ENCODE measurements at places on chromosomes 7 and 10. TPM values are rescaled to one million over a fixed set of nuclear protein-coding genes. Genes with fewer than 3 reads are reported as not detected.

The DNAH11 gene
- 3.0 TPM for total RNA-seq

The SDK1 gene
- 0.32 TPM for total RNA-seq

The ADAM22 gene
- total RNA-seq, result 0.76 TPM

The TMEM196 gene
- not detected for total RNA-seq

The FANK1 gene
- total RNA-seq, result 1.6 TPM

The HOXA4 gene
- 0.30 TPM for total RNA-seq

The TYW1B gene
- 2.1 TPM for total RNA-seq

The FAM237B gene
- total RNA-seq, result not detected

The NRCAM gene
- total RNA-seq, result 31.9 TPM

The OR9A2 gene
- not detected for total RNA-seq

The NXPH1 gene
- total RNA-seq, result not detected

The ADAP1 gene
- 0.91 TPM for total RNA-seq

The MEOX2 gene
- total RNA-seq, result 3.2 TPM

The GRID2IP gene
- not detected for total RNA-seq

The RHBDD2 gene
- total RNA-seq, result 8.8 TPM

The MYOF gene
- total RNA-seq, result 214 TPM

The EN2 gene
- total RNA-seq, result not detected

The ECD gene
- total RNA-seq, result 33.4 TPM

The NUDT5 gene
- total RNA-seq, result 101 TPM

The ANKRD1 gene
- 1,657 TPM for total RNA-seq

The TNRC18 gene
- 21.8 TPM for total RNA-seq

The ASZ1 gene
- not detected for total RNA-seq

The EBF3 gene
- total RNA-seq, result 0.15 TPM

The ZRANB1 gene
- 16.9 TPM for total RNA-seq

The LGI1 gene
- not detected for total RNA-seq

The SKIDA1 gene
- total RNA-seq, result 0.46 TPM

The BMPER gene
- 0.32 TPM for total RNA-seq

The GPRIN2 gene
- total RNA-seq, result not detected

The UNCX gene
- not detected for total RNA-seq

The PDLIM1 gene
- 32.7 TPM for total RNA-seq

The MSRB2 gene
- 11.0 TPM for total RNA-seq

The MYH16 gene
- total RNA-seq, result 0.30 TPM

The WNT8B gene
- not detected for total RNA-seq

The FEZF1 gene
- total RNA-seq, result not detected

All from epithelial cell of umbilical artery (primary cell).